ENCODE measurements at places on chromosomes 7 and 10.

- DNase-seq, result no peak
Observed at GRCh38 chr10:71959526-71959925, 4.7 kb upstream of the CHST3 start.

GRCh38 chr7:7164591-7164990, 17.8 kb upstream of the C1GALT1 start:
- DNase-seq, result no peak

- no peak for DNase-seq
Observed at GRCh38 chr7:2794836-2795636, 49.1 kb downstream of the GNA12 start.

DNA sequence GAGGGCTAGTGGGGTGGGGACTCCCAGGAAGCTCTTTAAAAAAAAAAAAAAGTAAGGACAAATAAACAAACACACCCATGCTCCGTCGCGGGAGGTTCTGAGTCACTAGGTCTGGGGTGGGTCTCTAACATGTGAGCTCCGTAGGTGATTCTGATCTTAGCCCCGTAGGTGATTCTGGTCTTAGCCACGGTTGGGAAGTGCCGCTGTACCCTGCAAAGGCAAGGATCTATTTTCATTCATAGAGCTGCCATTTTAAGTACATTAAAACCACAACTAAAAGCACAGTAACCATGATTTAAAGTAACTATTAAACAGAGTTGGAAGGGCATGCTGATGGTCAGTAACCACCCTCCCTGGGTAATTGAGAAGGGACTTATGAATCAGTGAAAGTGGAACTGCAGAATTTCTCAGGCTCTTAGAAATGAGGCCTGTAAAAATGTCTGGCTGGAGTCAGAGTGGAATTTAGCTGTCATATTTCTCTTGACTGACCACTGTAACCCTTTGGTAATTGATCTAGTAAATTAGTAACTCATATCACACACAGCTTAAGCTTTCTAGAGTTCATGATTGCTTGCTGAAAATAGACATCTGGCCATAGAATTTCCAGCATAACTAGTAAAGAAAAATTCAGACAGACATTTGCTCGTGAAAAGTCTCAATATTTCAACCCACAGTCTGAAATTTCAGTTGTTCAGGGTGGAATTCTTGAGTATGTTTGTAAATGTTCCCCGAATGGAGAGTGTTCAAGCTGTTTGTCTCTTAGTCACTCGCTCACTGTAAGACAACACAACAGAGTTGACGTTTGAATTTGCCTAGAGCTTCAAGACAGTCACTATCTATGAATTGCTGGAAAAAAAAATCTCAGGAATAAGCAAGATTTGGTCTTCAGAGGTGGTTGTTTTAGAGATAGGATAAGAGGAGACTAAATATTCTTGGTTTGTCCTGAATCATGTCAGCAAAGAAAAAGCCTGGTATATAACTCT, 34.2 kb upstream of the TCF7L2 start:
- DNase-seq, result no peak

- DNase-seq, result no peak
Observed at GRCh38 chr10:89679986-89680385, 21.4 kb upstream of the KIF20B start.

DNA sequence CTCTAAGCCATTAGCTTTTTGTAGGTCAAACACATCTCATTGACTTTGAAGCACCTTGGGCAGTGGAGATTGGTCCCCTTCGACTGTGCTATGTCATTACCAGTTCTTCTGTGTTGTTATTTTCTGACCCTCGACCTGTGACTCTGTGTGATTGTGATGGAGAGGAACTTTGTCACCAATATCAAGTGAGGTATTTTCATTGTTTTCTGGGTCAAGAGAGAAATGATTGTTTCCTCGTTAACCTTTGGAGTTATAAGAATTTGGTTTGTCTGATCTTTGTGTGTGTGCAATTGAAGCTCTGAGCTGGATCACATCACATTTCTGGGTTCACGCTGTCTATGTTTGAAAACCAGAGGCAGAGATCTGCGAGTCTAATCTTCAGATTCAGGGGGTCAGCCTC, 432.2 kb upstream of the KLF6 start:
- no peak for DNase-seq

DNA sequence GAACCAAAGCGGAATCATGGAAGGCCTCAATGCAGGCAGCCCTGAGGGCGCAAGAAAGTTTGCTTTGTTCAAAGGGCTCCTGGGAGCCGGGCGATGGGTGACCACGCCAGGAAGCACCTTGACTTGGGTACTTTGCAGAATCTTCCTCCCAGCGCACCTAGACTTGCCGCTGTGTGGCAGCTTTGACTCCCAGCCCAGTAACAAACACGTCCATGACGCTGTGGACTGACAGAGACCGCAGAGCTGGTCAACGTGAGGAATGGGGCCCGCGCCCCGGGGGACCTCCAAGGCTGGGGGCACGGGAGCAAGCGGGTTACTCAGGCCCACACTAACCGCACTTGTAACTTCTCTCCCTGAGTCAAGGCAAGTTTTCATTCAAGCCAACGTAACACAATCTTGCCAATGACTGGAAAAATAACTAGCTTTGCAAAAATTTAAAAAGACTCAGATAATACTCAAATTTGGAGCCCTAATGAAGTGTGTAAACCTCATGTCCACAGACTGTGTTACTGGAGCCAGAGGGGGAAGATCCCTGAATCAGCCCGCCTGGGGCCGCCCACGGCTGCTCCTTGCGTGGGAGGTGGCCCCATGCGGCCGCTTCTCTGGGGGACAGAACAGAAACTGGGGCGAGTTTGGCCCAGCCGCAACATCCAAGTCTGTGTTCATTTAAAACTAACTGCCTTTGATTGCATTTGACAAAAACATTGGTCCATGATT, 130.8 kb downstream of the DNAJB6 start:
- DNase-seq, result no peak

Data from hippocampal formation (tissue), 2 donors.